Peyer's patch (tissue), 4 donors: ENCODE measurements at places on chromosomes 16 and 17.
A peak's percentile ranks its signal among the peaks of the same experiment; 100 is the strongest.

- no peak overlapping the region for H3K4me3 ChIP-seq
- no peak overlapping the region for H3K27ac ChIP-seq
- DNase-seq, result no peak
- no peaks in the 10 kb centered on the region for H3K36me3 ChIP-seq
- no peaks in the 10 kb centered on the region for H3K4me1 ChIP-seq
These were observed 48.3 kb downstream of the PHLPP2 start for GRCh38 chr16:71676236-71676635.

DNA sequence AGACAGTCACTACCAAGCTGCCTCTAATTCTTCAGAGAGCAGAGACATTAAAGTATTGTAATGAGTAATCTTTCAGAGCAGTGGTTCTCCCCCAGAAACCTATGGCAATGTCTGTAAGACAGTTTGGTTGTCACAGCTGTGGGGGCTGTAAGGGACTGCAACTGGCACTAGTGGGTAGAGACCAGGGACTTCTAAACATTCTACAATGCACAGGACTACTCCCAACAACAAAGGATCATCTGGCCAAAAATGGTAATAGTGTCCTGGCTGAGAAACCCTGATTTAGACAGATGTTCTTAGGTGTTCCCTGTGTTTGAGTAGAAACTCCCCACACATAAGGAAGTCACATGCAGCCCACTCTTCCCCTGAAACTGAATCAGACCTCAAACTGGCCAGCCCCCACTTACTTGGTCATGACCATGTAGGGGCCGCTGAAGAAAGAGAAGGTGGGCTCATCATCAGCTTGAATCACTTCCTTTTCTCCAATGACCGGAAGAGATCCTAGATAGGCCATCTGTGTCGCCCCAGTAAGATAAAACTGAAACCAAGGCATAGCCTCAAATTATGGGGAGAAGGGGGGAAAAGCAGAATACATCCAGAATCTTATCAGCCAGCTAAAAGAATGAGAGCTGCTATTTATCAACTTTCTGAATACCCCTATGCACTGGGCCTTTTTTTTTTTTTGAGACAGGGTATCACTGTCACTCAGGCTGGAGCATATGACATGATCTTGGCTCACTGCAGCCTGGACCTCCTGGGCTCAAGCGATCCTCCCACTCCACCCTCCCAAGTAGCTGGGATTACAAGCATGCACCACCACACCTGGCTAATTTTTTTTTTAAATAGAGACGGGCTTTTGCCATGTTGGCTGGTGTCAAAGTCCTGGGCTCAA lies 75.8 kb downstream of the TEX14 start:
- H3K4me3 ChIP-seq, result no peak overlapping the region
- H3K36me3 ChIP-seq, result no peaks in the 10 kb centered on the region
- H3K4me1 ChIP-seq, result no peaks in the 10 kb centered on the region
- H3K27ac ChIP-seq, result no peak overlapping the region

DNA sequence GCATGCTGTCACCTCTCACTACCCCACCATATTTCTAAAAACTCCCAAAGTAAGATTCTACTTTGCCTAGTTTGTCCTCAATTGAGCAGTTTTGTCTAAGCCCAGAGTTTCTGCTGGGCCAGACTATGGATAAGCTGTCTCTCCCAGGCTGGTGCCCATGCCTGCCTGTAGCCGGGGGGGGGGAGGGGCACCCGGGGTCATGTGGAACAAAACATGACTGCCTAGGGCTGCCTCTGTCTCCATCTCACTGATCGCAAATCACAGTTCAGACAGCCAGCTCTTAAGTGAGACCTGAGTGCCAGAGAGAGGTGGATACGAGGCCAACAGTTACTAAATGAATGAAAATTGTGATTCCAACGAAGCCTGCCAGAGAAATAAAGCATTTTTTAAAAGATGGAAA lies 78.8 kb upstream of the RPRML start:
- H3K36me3 ChIP-seq, result no peaks in the 10 kb centered on the region
- no peaks in the 10 kb centered on the region for H3K4me1 ChIP-seq
- H3K27me3 ChIP-seq, result no peaks in the 10 kb centered on the region

GRCh38 chr16:86092586-86093480 lies 193.9 kb downstream of the IRF8 start:
- H3K4me3 ChIP-seq, result no peak overlapping the region
- peak; percentile 36 for DNase-seq
- no peaks in the 10 kb centered on the region for H3K27me3 ChIP-seq
- H3K36me3 ChIP-seq, result no peaks in the 10 kb centered on the region
- no peaks in the 10 kb centered on the region for H3K4me1 ChIP-seq

DNA sequence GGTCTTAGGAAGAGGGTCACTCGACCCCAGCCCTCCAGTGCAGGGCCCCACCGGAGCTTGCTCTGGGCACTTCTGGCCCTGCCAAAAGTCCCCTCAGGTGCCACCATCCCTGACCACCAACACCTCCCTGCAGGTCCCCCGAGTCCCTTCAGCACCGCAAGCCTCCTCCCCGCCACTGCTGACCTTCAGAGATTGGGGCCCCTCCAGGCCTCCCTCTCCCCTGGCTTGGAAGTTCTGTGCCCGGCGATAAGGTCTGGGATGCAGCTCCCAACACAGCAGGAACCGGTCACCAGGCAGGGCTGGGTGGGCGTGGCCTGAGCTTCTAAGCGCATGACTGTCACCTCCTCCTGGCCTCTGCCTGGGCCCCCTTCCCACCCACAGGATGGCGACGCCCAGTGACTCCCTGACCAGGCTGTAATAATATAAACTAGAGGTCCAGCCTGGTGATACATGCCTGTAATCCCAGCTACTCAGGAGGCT lies 11.2 kb downstream of the PIEZO1 start:
- DNase-seq, result no peak
- H3K27me3 ChIP-seq, result no peaks in the 10 kb centered on the region
- H3K27ac ChIP-seq, result peak overlapping the region; percentile 11
- H3K36me3 ChIP-seq, result no peaks in the 10 kb centered on the region

DNA sequence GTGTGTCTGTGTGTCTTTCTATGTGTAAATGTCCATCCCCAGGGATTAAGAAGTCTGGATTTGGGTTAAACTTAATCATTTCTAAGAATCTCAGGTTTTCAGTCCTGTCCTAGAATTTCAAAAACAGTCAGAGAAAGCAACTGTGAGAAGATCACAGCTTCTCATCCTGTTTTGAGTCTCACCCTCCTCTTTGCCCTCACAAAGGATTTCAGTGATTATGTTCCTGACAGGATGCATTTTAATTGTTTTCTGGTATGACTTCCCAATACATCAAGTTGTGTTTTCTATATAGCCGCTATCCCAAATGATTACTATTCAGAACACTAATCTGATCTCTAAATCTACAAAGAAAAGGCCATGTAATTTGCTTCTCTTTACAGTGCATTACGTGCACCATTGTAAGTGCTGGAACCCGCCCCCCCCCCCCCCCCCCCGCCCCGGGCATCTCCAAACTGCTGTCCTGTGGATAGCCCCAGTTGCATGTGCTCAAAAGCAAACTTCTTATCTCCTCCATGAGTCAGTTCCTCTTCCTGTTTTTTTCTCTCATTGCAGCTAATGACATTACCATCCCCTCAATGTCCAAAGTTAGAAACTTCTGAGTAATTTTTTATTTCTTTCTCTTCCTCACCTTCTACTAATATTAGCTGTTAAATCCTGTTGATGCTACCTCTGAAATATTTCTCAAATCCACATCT lies 73.9 kb downstream of the CDH13 start:
- no peak overlapping the region for H3K4me3 ChIP-seq
- no peak overlapping the region for H3K27ac ChIP-seq
- no peaks in the 10 kb centered on the region for H3K27me3 ChIP-seq
- no peaks in the 10 kb centered on the region for H3K36me3 ChIP-seq

DNA sequence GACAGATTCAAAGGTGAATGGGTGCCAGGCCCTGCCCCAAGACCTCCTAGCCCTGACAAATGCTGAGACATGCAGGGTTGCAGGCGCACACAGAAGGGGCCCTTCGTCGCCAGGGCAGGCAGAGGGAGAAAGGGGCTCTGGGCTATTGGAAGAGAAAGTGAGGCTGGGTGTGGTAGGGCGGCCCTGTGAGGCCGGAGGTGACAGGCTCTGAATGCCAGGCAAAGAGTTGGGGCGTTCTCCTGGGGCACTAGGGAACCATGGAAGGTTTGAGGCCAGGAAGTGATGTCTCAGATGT lies 26.4 kb upstream of the NXPH3 start:
- H3K27me3 ChIP-seq, result no peaks in the 10 kb centered on the region
- DNase-seq, result no peak
- no peaks in the 10 kb centered on the region for H3K36me3 ChIP-seq
- H3K4me3 ChIP-seq, result no peak overlapping the region
- no peak overlapping the region for H3K27ac ChIP-seq

GRCh38 chr17:28726226-28726626 lies at the start of gene TLCD1:
TSS of gene TLCD1 (minus strand) at chr17:28726233. CDS start at chr17:28726097, 136 bp downstream.
- H3K4me3 ChIP-seq, result peak within 1 kb of the TSS; percentile 74
- H3K27me3 ChIP-seq, result no peaks in the 10 kb centered on the region
- peaks cover 16% of the 10 kb centered on the region for H3K4me1 ChIP-seq
- peak within 1 kb of the TSS; percentile 95 for H3K27ac ChIP-seq
- peak; percentile 89 for DNase-seq

GRCh38 chr16:25140459-25140858 lies 28.9 kb downstream of the LCMT1 start:
- no peaks in the 10 kb centered on the region for H3K27me3 ChIP-seq
- no peak overlapping the region for H3K27ac ChIP-seq
- no peak for DNase-seq
- H3K36me3 ChIP-seq, result peaks cover 85% of the 10 kb centered on the region
- no peaks in the 10 kb centered on the region for H3K4me1 ChIP-seq
- no peak overlapping the region for H3K4me3 ChIP-seq

DNA sequence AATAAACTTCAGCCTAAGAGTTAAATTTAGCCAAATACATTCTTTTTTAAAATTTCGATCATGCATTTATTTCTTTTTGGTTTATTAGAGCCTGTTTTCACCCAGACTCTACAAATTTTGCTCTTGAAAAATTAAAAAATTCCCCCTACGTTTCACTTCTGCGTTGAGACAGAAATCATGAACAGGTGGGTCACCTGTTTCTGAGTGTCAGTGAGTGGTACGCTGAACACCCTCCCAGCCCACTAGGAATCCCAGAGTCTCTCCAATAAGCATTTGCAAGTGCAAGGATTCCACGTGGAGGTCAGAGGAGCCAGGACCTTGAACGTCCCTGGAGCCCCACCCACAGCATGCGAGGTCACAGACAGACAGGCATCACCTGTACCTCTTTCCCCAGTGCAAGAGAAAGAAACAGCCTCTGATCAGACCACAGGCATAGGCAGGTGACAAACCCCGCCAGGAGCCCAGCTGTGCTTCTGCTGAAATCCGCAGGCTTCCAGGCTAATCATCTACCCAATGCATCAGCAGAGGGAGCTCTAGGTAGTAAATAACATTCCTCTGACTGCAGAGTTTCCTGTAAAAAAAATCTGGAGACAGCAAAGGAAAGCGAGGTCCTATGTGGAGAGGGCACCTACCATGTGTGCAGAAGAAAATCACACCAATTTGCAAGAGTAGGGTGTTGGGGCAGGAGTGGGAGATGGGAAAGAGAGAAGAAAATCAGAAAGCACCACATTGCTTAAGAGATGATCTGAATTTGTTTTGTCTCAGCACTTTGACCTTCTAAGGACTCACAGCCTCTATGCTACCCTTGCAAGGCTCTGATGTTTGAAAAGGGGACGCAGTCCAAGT lies 5.9 kb upstream of the XYLT1 start:
- H3K4me1 ChIP-seq, result no peaks in the 10 kb centered on the region
- H3K36me3 ChIP-seq, result no peaks in the 10 kb centered on the region
- peak; percentile 84 for DNase-seq
- H3K4me3 ChIP-seq, result no peak overlapping the region
- no peak overlapping the region for H3K27ac ChIP-seq
- H3K27me3 ChIP-seq, result no peaks in the 10 kb centered on the region

GRCh38 chr16:3256146-3256865 lies at the start of gene MEFV:
TSS of gene MEFV (minus strand) at chr16:3256633. CDS start at chr16:3256587, 46 bp downstream.
- no peaks in the 10 kb centered on the region for H3K4me1 ChIP-seq
- H3K4me3 ChIP-seq, result no peak within 1 kb of the TSS
- H3K27me3 ChIP-seq, result no peaks in the 10 kb centered on the region
- H3K36me3 ChIP-seq, result no peaks in the 10 kb centered on the region
- DNase-seq, result no peak
- H3K27ac ChIP-seq, result no peak within 1 kb of the TSS

DNA sequence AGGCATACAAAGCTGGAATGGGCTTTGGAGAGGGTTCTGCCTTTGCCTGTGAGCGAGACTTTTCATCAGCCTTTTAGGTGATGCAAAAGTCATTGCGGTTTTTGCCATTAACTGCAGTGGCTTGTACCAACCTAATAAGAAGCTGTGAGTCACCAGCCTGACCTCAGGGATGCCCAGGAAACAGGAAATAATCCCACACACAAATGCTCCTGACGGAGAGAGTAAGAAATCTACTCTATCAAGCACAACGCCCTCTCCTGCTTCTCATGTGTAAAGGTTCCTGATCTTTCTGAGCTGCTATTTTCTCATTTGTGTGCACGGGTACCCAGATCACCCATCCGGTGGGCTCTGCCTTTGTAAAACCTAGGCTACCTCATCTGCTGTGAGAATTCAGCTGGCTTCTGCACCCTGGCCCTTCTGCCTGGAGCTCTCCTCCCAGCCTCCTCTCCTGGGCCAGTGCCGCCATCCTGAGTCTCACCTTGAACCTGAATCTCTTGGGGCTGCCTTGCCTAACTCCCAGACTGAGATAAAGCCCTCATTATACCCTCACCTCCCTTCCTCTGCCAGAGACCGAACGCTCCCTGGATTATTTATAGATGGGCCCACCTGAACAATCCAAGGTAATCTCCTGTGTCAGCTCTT lies 299.7 kb downstream of the C16orf95 start:
- no peaks in the 10 kb centered on the region for H3K27me3 ChIP-seq
- H3K36me3 ChIP-seq, result no peaks in the 10 kb centered on the region
- H3K27ac ChIP-seq, result no peak overlapping the region
- H3K4me1 ChIP-seq, result no peaks in the 10 kb centered on the region
- no peak overlapping the region for H3K4me3 ChIP-seq

DNA sequence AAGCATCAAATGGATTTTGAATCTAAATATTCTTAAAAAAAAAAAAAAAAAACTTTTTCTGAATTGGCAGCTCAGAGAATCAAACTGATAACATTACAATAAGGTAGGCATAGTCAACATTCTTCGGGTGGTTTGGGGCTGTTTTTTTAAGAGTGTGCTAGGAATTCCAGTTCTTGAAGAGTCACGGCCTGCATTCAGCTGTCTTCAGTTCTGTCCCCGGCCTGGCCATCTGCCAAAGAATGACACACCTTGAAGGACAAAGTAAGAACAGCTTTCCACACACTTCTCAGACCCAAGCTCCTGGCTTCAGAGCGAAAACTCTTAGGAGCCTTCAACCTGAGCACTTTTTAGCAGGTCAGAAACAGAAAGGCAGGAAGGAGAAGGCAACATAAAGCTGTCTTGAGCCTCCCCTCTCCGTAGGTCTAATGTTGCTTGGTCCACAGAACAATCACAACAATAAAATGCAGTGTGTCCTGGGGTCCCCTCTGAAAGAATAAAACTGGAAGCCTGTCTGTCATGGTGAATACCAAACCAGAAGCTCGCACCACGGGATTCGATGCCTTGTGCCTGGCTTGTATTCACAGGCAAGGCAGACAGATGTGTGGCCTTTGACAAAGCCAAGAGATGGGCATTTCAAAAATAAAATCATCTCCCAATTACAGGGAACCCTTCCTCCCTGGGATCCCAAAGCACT lies 524.4 kb upstream of the ZFHX3 start:
- peak; percentile 50 for DNase-seq
- no peaks in the 10 kb centered on the region for H3K36me3 ChIP-seq
- H3K4me3 ChIP-seq, result no peak overlapping the region
- H3K27me3 ChIP-seq, result no peaks in the 10 kb centered on the region
- H3K27ac ChIP-seq, result no peak overlapping the region
- no peaks in the 10 kb centered on the region for H3K4me1 ChIP-seq
